ENCODE measurements at places on chromosomes 3 and 15.
A peak's percentile ranks its signal among the peaks of the same experiment; 100 is the strongest.

- no peak for DNase-seq
Measured at GRCh38 chr3:54746722-54747121, 181.1 kb downstream of the LRTM1 start.

GRCh38 chr3:4432259-4432658 is 34.8 kb downstream of the SUMF1 start:
- no peak for DNase-seq

DNA sequence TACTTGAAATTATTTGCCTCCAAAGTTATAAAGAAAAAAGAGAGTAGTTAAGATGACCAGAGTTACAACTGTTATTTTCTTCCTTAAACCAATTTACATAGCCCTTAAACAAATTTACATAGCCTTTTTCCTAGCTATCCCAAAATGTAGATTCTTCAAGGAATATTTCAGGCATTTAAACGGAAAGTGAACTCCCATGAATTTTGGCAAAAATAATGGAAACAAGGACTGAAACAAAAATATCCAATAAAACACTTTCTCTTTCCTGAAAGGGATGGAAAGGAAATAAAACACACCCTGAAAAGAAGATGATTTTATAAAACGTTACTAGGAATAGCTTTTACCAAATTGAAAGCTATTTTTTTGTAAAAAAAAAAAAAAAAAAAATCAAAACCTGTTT is 418.6 kb downstream of the FOXP1 start:
- no peak for DNase-seq

GRCh38 chr15:55322467-55322866 is 3.4 kb downstream of the PIGB start:
- DNase-seq, result no peak

DNA sequence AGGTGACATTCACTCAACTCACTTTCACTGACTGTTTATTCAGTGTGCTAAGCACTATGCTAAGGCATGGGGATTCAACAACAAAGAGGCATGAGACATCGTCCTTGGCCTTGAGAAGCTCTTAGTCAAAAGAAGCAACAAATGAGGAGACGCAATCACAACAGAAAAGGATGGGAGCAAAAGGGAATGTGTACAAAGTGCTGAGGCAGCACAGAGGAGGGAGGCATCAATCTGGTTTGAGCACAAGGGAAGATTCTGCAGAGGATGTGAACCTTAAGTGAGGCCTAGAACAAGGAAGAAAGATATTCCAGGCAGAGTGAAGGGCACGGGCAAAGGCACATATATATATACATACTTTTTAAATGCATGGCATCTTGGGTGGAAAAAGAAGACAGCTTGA is 151.3 kb downstream of the ERC2 start:
- no peak for DNase-seq

GRCh38 chr15:78904599-78905358 is 32.1 kb downstream of the MORF4L1 start:
- DNase-seq, result no peak

DNA sequence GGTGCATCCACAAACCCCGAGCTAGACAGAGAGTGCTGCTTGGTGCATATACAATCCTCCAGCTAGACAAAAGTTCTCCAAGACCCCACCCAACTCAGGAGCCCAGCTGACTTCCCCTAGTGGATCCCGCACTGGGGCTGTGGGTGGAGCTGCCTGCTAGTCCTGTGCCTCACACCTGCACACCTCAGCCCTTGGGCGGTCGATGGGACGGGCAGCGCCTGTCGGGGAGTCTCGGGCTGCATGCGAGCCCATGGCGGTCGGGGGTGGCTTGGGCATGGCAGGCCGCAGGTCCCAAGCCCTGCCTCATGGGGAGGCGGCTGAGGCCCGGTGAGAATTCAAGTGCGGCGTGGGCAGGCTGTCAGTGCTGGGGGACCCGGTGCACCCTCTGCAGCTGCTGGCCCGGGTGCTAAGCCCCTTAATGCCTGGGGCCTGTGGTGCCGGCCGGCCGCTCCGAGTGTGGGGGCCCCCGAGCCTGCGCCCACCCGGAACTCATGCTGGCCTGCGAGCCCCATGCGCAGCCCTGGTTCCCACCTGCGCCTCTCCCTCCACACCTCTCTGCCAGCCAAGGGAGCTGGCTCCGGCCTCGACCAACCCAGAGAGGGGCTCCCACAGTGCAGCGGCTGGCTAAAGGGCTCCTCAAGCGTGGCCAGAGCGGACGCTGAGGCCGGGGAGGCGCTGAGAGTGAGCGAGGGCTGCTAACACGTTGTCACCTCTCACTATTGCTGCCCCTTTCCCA is 31.0 kb downstream of the ZNF589 start:
- no peak for DNase-seq

GRCh38 chr15:86483936-86484335 is 404.3 kb downstream of the AGBL1 start:
- DNase-seq, result no peak

- DNase-seq, result no peak
Measured at GRCh38 chr3:15520185-15520584, 1.3 kb downstream of the COLQ start.

- DNase-seq, result no peak
Measured at GRCh38 chr3:120022729-120023128, 71.5 kb downstream of the GSK3B start.

DNA sequence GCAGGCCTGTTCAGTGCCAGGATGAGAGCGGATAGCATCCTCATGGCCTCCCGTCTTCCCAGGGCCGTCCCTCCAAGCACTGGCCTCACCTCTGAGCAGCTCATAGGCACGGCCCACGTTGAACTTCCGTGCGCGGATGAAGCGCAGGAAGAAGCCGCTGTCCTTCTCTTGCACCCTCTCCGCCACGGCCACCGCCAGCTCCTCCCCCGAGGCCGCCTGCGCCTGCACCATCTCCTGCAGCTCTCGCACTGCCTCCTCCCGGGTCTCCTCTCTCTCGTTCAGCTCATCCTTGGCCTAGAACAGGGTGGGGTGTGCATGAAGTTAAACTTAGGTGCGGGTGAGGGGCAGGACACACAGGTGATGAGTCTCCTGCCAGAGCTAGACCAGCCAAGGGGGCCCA is 4.3 kb downstream of the RLBP1 start:
- no peak for DNase-seq

- no peak for DNase-seq
Measured at GRCh38 chr15:50854601-50855490, 53.6 kb upstream of the AP4E1 start.

GRCh38 chr3:110932567-110932966 is 139.0 kb upstream of the NECTIN3 start:
- no peak for DNase-seq

DNA sequence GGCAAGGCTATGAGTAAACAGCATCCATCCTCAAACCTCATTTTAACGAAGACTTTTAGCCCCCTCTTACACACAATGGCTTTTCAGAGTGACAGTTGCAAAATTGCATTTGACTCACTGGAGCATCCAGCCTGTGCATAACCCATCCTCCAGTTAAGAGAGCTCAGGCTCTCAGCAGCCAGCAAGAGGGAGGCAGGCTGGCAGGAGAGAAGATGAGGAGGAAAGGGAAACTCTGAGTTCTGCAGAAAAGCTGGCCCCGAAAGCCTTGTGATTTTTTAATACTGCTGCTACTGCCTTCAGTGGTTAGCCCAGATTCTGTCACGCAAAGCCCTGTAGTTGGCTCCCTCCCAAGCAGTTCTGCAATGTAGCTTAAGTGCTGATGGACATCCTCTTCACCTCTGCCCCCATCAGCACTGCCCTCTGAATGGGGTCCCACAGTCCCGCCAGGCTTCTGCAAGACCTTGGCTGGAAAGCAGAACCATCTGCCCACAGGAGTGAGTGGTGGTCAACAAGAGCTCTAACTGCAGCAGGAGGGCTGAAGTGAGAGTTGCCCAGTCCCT is 371.3 kb downstream of the EPHB1 start:
- peak; percentile 21 for DNase-seq

- DNase-seq, result no peak
Measured at GRCh38 chr3:40911928-40912327, 287.4 kb upstream of the CTNNB1 start.

DNA sequence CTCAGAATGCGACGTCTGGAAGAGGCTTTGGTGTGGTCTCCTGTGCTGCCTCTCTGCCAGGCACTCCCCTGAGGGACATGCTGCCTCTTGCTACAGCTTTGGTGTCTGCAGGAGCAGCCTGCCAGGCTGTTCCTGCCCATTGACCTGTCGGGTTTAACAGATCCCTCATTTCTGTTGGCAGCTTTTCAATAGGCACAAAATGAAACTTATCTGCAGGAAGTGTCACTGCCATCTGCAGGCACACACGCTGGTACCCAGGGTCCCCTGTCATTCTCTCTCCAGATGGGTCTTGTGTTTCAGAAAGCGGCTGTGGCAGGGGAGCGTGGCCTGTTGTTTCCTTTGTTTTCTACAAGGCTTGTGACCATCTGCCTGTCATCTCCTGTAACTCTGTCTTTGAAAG is 328.3 kb upstream of the CHRM5 start:
- DNase-seq, result no peak

DNA sequence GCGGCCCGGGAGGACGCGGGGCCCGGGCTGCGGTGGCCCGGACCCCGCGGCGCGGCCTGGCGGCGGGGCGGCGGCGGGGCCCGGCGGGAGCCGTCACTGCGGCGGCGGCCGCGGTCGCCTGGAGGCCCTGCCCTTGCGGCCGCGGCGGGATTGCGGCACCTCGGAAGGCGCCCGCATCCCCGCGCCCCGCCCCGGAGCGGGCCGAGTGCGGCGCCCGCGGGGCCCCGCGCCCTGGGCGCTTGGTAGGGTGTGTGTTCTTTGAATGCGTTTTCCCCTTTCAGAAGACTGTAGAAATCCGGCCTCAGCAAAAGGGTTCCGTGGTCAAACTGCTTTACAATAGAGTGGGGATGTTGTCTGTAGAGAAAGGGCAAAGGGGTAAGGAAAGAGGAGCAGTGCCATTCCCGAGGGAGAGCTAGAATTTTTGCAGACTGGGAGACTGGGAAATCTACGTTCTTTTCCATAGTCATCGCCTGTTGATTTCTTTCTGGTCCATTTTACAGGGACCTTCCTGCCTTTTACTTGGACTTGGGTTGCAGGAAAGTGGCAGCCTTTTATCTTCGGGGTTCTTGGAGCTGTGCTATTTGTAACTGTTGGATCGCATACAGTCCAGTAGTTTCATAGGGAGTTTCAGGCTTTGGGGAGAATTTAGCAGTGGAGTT is 630 bp downstream of the SNRK start:
- DNase-seq, result no peak
